Activated CD8-positive, alpha-beta memory T cell treated with anti-CD3 and anti-CD28 coated beads, Interleukin-2, amount 10 ng/mL, durations not matched to agents 7 days and 5 days (primary cell): ENCODE measurements at places on chromosomes 12 and 14. TPM values are rescaled to one million over a fixed set of nuclear protein-coding genes. Genes with fewer than 3 reads are reported as not detected.
A peak's percentile ranks its signal among the peaks of the same experiment; 100 is the strongest.

The PTPN6 gene
- total RNA-seq, result 367 TPM

The MAP3K9 gene
- total RNA-seq, result 6.0 TPM

The WIF1 gene
- total RNA-seq, result not detected

The KLRC4 gene
- total RNA-seq, result 33.7 TPM

The RPGRIP1 gene
- total RNA-seq, result not detected

GRCh38 chr12:69241438-69242092 lies 2.2 kb downstream of the CPSF6 start:
- H3K4me1 ChIP-seq, result peaks cover 60% of the 10 kb centered on the region
- H3K27me3 ChIP-seq, result no peaks in the 10 kb centered on the region
- DNase-seq, result no peak
- H3K27ac ChIP-seq, result peak overlapping the region; percentile 26

- H3K27me3 ChIP-seq, result peaks cover 39% of the 10 kb centered on the region
- no peaks in the 10 kb centered on the region for H3K4me1 ChIP-seq
- DNase-seq, result no peak
- H3K36me3 ChIP-seq, result no peaks in the 10 kb centered on the region
These were observed 178.6 kb downstream of the SNAPC1 start for GRCh38 chr14:61940666-61941420.

- no peak overlapping the region for H3K4me3 ChIP-seq
- DNase-seq, result no peak
- no peaks in the 10 kb centered on the region for H3K4me1 ChIP-seq
These were observed 36.4 kb downstream of the PDE3A start for GRCh38 chr12:20404576-20405346.

DNA sequence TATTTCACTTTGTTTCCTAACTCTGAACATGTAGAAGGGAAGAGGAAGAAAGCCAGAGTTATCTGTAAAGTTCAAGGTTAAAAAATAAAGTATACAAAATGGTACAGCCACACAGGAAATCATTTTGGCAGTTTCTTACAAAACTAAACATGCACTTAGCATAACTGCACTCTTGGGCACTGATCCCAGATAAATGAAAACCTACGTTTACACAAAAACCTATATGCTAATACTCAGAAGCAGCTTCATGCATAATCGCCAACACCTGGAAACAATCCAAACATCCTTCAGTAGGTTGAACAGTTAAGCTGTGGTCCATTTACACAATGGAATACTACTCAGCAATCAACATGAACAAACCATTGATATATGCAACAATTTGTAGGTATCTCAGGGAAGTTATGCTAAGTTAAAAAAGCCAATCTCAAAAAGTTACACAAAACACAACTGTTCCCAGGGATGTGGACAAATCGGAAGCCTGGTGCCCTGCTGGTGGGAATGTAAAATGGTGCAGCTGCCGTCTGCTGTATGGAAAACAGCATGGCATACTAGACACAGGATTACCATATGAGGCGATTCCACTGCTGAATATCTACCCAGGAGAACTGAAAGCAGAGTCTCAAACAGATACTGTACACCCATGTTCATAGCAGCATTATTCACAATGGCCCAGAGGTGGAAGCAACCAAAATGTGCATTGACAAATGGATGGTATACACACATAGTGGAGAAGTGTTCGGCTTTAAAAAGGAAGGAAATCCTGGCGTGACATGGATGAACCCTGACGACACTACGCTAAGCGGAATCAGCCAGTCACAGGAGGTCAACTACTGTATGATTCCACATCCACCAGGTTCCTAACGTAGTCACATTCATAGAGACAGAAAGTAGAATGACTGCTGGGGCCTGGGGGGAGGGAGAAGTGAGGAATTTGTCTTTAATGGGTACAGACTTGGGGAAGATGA lies 37.7 kb downstream of the NRDE2 start:
- no peak overlapping the region for H3K4me3 ChIP-seq
- peaks cover 12% of the 10 kb centered on the region for H3K36me3 ChIP-seq

- no peaks in the 10 kb centered on the region for H3K27me3 ChIP-seq
- no peak for DNase-seq
- H3K4me1 ChIP-seq, result no peaks in the 10 kb centered on the region
- H3K4me3 ChIP-seq, result no peak overlapping the region
These were observed 109.3 kb downstream of the NAV3 start for GRCh38 chr12:77940011-77940423.

DNA sequence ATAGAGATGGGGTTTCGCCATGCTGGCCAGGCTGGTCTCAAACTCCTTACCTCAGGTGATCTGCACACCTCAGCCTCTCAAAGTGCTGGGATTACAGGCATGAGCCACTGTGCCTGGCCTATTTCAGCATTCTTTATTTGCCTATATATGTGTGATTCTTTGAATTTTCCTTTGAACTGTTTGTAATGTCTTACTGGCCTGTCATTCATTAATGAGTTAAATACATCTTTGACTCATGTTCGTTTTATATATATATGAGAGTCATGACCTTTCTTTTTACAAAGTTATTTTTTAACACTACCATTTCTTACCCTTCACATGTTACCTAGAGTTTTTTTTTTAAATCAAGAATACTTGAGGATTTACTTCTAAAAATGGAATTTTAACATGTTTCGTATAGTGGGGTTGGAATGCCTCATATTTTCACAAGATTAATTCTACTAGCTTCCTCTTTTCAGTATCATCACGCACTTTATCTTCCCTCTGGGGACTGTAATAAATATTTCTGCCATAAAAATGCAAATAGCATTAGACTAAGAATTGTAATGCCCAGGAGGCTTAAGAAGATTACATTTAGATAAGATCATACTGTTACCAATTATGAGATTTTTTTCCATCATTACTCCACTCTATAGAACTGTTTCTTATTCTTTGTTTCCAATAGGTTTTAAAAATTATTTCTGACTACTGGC lies 66.7 kb downstream of the NTN4 start:
- no peak overlapping the region for H3K4me3 ChIP-seq
- no peaks in the 10 kb centered on the region for H3K4me1 ChIP-seq
- H3K27me3 ChIP-seq, result peaks cover 13% of the 10 kb centered on the region
- no peak overlapping the region for H3K27ac ChIP-seq
- H3K36me3 ChIP-seq, result no peaks in the 10 kb centered on the region
- no peak for DNase-seq

DNA sequence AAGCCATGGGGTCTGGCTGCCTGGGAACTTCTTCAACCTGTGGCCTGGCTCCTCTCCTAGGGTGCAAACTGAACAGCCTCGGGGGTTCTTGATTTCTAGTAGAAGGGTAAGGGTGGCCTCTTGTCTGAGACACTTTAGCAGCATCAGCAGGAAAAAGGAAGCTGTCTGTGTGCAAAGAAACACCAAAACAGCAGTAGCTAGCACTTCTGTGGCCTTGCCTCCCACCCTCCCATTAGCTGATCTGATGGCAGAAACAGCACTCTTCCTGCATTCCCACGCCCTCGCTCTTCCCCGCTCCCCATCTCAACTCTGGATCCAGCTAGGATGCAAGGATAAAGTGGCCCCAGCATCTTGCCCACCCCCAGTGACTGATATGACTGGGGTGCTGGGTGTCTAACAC lies 20.7 kb downstream of the SLC7A8 start:
- no peak for DNase-seq
- peaks cover 5% of the 10 kb centered on the region for H3K4me1 ChIP-seq
- peaks cover 17% of the 10 kb centered on the region for H3K27me3 ChIP-seq
- H3K36me3 ChIP-seq, result no peaks in the 10 kb centered on the region

GRCh38 chr14:68216079-68216478 lies 396.5 kb downstream of the RAD51B start:
- H3K27ac ChIP-seq, result no peak overlapping the region
- no peaks in the 10 kb centered on the region for H3K36me3 ChIP-seq
- no peak for DNase-seq

- peaks cover 12% of the 10 kb centered on the region for H3K4me1 ChIP-seq
- no peak for DNase-seq
- no peak overlapping the region for H3K27ac ChIP-seq
- no peak overlapping the region for H3K4me3 ChIP-seq
These were observed 32.1 kb downstream of the DICER1 start for GRCh38 chr14:95125221-95125620.

- DNase-seq, result no peak
- H3K4me3 ChIP-seq, result peak overlapping the region; percentile 61
- peaks cover 6% of the 10 kb centered on the region for H3K27me3 ChIP-seq
- H3K36me3 ChIP-seq, result no peaks in the 10 kb centered on the region
These were observed 26.0 kb upstream of the KRT78 start for GRCh38 chr12:52874573-52875435.

- H3K27me3 ChIP-seq, result no peaks in the 10 kb centered on the region
- no peaks in the 10 kb centered on the region for H3K36me3 ChIP-seq
- H3K4me1 ChIP-seq, result no peaks in the 10 kb centered on the region
- no peak for DNase-seq
- H3K27ac ChIP-seq, result no peak overlapping the region
These were observed 318.2 kb downstream of the NUAK1 start for GRCh38 chr12:105820429-105821125.

DNA sequence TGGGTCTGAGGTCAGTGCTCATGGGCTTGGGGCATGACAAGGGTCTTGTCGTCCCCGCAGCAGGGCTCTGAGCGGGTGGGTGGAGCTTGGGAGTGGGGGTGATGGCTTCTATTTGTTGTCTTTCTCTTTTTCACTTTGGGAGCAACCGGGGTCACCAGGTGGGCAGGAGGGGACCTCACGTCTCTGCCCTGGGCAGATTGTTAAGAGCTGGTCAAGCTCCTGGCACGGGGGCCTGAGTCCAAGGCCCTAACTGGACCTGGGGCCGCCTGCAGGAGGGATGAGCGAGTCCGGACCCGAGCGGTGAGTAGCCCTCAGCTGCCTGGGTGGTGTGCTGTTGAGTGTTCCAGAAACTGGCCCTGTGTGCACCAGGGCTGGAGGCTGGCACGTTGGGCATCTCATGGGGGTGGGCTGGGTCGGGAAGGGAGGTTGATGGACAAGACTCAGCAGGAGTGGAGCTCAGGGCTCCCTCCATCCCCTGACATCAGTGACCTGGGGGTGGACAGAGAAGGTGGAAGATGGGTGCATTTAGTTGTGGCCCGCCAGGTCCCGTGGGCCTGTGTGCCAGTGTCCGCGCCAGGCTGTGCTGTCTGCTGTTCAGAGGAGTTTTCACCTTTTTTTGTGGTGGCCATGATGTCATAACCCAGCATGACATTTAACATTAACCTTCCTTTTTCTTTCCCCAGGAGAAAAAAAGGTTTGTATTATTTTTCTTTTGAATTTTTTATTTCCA lies 27.5 kb downstream of the RTL1 start:
- H3K4me1 ChIP-seq, result no peaks in the 10 kb centered on the region
- no peak for DNase-seq
- no peak overlapping the region for H3K4me3 ChIP-seq
- no peak overlapping the region for H3K27ac ChIP-seq
- H3K36me3 ChIP-seq, result no peaks in the 10 kb centered on the region
- H3K27me3 ChIP-seq, result no peaks in the 10 kb centered on the region

DNA sequence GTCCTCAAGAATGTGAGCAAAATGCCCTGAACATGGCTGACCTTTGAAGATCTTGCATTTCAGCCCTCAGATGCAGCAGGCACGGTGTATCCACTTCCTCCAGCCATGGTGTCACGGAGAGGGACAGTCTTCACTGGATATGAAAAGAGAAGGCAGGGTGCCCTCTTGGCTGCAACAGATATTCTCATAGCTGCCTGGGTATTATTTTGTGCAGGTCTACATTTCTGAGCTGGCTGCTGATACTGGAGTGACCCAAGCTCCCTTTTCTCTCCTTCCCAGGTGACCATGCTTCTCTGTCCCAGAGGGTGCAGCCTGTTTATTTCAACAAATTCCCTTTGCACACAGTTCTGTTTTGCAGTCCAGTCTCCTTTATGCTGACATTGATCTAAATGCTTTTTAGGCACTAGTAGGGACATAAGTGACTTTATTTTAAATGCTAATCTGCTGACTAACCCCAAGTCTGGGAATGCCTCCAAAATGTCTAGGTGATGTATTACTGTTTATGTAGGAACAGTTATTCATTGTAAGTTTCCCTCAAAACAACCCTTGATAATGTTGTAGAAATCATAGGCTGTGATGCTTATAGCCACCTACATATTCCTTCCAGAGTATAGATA lies 17.4 kb upstream of the PYGL start:
- H3K4me1 ChIP-seq, result no peaks in the 10 kb centered on the region
- no peaks in the 10 kb centered on the region for H3K36me3 ChIP-seq
- DNase-seq, result no peak
- H3K27ac ChIP-seq, result no peak overlapping the region

GRCh38 chr12:111785651-111786050 lies 18.9 kb downstream of the ALDH2 start:
- no peaks in the 10 kb centered on the region for H3K36me3 ChIP-seq
- H3K27ac ChIP-seq, result no peak overlapping the region
- no peaks in the 10 kb centered on the region for H3K27me3 ChIP-seq
- no peak overlapping the region for H3K4me3 ChIP-seq
- DNase-seq, result no peak

DNA sequence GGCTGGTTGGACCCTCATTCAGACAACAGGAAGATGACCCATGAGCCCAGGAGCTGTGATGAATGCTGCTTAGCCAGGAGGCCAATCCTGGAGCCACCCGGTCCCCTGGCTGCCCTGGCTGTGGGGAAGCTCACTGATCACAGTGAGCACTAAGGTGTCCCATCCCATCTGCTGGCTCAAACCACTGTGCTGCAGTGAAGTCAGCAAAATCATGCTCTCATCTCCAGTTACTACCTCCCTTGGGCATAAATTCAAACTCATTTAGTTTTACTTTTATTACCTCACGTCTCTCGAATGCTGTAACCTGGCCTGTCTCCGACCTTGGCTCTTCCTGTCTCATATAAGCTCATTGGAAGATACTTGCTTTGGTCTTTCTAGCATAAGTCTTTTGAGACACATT lies 112.4 kb downstream of the APAF1 start:
- H3K4me1 ChIP-seq, result peaks cover 28% of the 10 kb centered on the region
- H3K27ac ChIP-seq, result no peak overlapping the region
- DNase-seq, result no peak
- H3K4me3 ChIP-seq, result no peak overlapping the region

- H3K27ac ChIP-seq, result no peak overlapping the region
- no peaks in the 10 kb centered on the region for H3K4me1 ChIP-seq
- no peak for DNase-seq
- H3K4me3 ChIP-seq, result no peak overlapping the region
- no peaks in the 10 kb centered on the region for H3K36me3 ChIP-seq
These were observed 80.2 kb downstream of the FZD10 start for GRCh38 chr12:130242506-130242905.

GRCh38 chr14:73958591-73958990 lies 8.5 kb downstream of the COQ6 start:
- H3K36me3 ChIP-seq, result peaks cover 27% of the 10 kb centered on the region
- DNase-seq, result no peak
- no peak overlapping the region for H3K4me3 ChIP-seq
- no peak overlapping the region for H3K27ac ChIP-seq
